Activated CD8-positive, alpha-beta T cell treated with anti-CD3 and anti-CD28 coated beads for 36 hours (primary cell): ENCODE measurements at places on chromosomes 12 and 14.
A peak's percentile ranks its signal among the peaks of the same experiment; 100 is the strongest.

DNA sequence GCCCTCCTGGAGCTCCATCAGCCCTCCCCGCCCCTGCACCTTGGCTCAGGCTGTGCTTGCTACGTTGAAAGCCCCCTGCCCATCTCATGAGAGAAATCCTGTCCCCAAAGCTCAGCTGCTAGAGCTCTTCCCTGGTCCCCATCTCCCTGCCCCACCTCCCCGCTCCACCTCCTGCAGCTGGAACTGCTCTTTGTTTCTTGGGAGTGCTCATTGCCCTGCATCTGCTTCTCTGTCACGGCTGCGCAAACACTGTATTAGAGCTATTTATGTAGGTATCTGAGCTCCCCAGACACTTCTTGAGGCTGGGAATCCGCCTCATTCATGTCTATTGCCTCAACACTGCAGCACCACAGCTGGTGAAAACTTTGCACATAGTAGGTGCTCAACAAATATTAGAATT, 32.8 kb upstream of the PRIMA1 start:
- DNase-seq, result no peak

DNA sequence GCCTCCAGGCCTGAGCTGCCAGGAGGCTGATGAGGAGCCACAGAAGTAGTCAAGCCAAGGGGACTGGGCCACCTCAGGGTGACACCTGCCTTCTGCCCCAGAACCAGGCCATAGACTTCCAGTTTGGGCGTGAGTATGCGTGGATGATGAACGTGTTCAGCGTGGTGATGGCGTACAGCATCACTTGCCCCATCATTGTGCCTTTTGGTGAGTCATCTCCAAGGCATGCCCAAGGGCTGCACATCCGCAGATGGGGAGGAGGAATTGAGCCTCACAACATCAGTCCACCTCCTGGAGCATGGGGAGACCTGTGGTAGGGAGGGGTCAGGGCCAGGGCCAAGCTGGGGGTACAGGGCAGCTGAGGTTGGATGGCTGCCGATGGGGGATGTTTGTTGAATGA, 22.3 kb downstream of the NGB start:
- no peak for DNase-seq

- no peak for DNase-seq
Measured at GRCh38 chr12:67424784-67425183, 155.6 kb downstream of the CAND1 start.

GRCh38 chr12:91871751-91872150, 273.9 kb downstream of the BTG1 start:
- DNase-seq, result no peak

GRCh38 chr14:92603309-92604242, 90.0 kb downstream of the RIN3 start:
- DNase-seq, result peak; percentile 56

GRCh38 chr12:79673354-79673753, 17.4 kb downstream of the PAWR start:
- DNase-seq, result no peak

DNA sequence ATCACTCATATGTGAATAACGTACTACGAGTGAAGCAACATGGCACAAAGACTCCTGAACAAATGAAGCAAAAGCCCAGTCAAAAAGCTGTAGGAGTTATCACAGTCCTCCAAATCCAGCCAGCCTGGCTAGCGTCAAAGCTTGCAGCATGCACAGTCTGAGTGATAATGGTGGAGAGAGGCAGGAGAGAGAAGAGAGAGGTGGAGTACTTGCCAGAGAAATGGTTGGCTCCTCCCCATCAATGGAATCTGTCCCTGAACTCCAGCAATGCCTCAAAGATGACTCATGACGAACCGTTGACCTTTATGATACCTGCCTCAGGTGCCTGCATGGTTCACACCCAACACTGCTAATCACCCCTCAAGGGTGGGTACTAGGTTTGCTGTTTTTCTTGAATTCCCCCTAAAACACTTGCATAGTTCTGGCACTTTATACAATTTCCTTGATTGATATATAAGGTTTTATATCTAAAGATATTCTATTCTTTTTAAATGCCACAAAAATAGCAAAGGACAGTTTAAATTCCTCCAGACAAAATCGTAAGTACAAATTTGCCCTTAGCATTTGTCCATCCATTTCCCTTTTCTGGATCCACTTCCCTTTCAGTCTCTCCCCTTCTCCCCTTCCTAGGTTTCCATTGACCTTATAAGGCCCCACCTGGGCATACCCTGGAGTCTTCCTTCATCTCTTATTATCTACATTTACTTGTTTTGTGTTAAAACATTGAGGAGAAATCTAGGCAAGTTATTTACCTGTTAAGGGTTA, 10.2 kb downstream of the ARHGDIB start:
- DNase-seq, result no peak

GRCh38 chr12:119528241-119528640, 65.3 kb upstream of the TMEM233 start:
- no peak for DNase-seq

- no peak for DNase-seq
Measured at GRCh38 chr12:104055686-104056388, 5.8 kb upstream of the GLT8D2 start.

GRCh38 chr12:101962486-101962885, 85.1 kb downstream of the DRAM1 start:
- DNase-seq, result no peak

DNA sequence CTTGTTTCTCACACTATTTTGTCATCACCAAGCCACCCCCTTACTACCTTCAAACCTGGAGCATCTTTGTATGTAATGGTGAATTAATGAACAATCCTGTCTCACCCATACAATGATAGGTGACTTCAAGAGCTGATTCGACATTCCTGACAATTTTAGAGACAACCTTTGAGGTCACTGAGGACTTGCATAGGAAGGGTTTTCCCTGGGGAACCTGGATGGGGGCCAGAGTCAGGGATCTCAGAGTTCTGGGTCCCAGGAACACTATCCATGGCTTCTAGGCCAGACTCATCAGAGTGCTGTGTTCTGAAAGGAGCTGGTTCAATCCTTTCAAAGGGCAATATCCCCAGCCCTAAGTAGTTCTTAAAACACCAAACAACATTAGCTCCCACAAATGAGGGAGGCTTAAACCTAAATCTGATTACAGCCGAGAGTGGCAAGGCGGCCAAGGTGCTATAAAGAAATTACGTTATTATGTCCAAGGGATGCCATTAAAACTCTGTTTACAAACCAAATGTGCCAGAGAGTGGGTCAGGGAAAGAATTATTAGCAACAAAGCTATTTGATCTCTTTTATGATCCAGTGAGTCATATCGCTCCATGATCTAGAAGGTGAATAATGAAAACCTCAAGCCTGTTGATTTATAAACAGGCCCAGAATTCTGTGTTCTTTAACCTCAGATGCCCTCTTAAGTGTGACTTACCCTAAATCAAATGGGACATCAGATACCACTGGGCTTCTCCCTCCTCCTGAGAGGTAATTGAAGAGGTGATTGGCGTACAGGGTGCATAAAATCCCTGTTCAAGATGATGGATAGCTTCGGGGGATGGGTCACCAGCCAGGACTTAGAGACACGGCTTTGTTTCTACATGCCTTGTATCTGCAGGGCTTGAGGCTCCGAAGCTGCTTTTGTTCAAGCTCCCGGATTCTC, 230.2 kb upstream of the TBX3 start:
- no peak for DNase-seq

DNA sequence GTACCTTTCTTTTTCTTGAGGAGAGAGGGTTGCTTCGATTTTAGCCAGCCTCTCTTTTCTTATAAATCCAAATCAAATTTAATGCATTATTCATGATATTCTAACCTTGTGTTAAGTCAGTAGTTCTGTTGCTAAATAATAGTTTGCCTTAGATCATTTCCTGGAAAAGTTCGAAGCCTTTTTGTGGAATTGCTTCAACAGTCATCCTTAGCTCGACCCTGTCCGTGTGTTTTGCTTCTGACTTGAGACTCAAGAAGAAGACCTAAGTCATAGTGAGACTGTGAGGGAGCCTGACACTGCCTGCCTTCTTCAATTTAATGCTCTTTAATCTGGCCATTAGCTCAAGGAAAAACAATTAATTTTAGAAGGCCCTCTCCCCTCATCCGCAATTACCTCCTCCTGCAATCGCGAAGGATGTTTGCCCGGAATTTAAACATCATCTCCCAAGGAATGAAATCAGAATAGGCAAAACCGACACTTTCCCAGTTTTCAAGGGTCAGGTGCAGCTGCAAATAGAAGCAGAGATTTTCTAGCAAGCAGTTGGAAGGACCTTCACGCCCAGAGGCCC, 453 bp upstream of the SLC4A8 start:
- no peak for DNase-seq

- no peak for DNase-seq
Measured at GRCh38 chr12:123715195-123715594, 3.0 kb downstream of the ATP6V0A2 start.

DNA sequence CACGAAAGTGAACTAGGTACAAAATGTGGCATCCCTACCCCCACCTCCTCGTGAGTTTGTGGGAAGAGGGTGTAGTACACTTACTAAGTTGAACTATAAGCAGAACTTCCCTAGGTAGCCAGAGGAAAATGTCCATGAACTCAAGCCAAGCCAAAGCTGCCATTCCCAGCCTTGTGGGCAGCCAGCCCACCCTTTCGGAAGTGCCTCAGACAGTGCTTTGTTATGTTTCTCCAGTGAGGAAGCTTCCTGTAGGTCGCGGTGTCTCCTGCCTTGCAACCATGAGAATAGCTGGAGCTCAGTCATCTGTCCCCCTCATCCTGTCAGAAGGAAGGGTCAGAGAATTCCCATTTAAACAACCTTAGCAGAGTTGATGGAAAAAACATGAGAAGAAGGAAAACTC, 266.9 kb downstream of the DUSP6 start:
- no peak for DNase-seq

- DNase-seq, result no peak
Measured at GRCh38 chr12:108820707-108821406, 36.5 kb downstream of the SSH1 start.

- no peak for DNase-seq
Measured at GRCh38 chr12:12543959-12544358, 18.7 kb downstream of the DUSP16 start.

GRCh38 chr14:52377940-52378339, 63.8 kb downstream of the PTGER2 start:
- DNase-seq, result no peak

DNA sequence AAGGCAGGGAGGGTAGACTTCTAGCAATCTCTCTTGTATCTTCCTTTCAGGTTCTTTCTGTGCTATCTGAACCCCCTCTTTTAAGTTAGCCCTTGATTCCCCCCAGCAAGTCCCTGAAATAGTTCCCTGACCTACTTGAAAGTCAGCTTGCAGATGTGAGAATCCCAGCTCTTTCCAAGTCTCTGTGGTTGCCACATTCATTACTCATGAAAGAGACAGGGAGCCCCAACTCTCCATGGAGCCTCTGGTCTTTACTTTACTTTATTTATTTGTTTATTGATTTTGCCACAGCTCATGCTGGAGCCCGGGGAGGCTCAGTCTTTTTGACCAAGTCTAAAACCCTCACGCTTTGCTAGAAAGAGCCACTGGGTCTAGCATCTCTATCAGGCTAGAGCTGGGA, 193.6 kb upstream of the FAR2 start:
- DNase-seq, result no peak

DNA sequence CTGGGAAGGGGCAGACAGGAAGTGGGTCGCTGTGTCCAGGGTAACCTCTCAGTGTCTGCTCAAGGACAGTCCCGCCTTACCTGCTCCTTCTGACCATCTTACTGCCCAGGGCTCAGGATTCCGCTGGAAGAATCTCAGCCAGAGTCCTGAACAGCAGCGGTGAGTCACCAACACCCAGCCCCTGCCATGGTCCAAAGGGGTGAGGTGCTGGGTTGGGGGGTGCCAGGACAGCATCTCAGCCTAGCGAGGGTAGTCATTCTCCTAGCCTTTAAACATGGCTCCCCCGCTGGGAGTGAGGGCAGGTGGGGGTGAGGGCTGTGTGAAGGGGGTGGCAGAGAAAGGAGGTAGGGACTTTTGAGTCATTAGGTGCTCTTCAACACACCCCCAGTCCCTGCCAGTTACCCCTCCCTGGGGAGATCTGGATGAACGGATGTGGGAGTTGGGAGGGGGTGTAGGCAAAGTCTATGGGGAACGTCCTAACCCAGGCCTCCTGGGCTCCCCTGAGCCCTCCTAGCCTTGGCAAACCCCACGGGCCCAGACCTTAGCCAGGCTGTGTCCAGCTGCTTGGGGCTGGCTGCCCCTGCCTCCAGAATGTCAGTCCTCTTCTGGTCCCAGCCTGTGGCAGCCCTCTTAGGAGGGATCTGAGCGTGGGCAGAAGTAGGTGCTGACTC, 2.5 kb downstream of the TAMALIN start:
- DNase-seq, result no peak

DNA sequence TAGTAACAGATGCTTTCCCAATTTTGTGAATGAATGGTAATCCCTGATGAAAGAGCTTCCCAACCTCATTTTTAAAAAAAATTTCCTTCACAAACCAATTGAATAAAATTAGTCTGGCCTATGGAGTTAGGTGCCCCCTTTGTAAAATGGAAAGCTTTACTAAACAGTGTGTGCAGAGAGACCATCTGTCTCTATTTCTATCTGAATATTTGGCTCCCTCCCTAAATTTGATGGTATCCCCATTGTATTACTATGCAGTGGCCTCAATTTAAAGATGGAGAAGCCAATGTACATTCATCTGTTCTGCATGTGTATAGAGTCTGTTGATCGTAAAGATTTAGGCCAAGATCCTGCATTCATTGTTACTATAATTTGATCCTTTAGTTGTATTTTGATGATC, 397.7 kb upstream of the RGS6 start:
- no peak for DNase-seq

GRCh38 chr14:39432619-39433451, 602 bp upstream of the FBXO33 start:
- peak; percentile 77 for DNase-seq

DNA sequence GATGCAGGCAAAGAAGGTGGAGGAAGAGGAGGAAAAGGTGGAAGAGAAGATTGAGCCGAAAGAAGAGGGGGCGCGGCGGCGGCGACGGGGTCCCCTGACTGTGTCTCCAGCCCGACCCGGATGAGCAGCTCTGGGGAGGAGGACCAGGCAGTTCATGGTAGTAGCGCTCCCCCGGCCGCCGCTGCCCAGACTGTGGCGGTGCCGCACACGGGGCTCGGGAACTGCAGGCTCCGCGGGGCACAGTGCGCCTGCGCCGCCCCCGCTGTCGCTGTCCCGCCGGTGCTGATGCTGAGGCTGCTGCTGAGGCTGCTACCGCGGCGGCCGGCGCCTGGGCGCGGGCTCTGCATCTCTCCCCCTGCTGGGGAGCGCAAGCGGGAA, at the start of gene KCNH5:
TSS of gene KCNH5 (minus strand) at position 225 of the 378 bp plus-strand sequence. CDS start 272 bp downstream, outside the sequence.
- DNase-seq, result peak; percentile 20
